ENCODE measurements at places on chromosomes 12 and 14.

DNA sequence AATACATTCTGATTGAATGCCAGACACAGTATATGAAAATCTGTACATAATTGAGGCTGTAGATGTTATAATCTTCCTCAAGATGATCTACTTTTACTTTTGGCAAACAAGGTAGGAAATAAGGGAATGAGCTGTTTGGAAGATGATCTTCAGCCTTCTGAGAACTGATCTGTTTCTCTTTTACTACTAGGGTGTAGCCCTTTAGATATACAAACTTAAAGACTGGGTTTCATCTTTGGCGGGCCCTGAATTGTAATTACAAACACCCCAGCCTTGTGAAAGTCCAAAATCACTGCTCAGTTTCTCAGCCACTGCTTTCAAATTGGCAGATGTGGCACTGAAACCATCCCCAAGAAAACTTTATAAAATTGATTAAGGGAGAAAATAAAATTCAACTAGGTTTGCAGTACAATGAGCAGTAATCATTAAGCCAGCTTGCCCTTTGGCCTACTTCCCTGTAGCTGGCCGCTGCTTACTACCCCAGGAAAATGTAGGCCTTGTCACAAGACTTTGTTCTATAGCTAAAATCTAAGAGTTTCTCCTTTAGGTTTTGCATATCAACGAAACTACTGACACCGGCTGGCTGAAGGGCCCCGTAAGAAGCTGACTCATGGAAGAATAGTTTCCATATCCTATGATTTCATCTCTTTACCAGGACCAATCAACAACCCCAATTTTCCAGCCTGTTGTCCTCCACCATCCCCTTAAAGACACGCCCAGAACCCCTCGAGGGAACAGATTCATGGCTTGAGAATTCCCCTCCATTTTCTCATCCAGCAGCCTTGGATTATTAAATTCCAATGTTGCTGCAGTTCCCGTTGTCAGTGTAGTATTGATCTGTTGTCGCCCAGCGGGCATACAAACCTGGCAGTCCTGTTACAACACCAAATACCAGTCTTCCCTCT lies 210.8 kb downstream of the PCNX1 start:
- no peak for DNase-seq

DNA sequence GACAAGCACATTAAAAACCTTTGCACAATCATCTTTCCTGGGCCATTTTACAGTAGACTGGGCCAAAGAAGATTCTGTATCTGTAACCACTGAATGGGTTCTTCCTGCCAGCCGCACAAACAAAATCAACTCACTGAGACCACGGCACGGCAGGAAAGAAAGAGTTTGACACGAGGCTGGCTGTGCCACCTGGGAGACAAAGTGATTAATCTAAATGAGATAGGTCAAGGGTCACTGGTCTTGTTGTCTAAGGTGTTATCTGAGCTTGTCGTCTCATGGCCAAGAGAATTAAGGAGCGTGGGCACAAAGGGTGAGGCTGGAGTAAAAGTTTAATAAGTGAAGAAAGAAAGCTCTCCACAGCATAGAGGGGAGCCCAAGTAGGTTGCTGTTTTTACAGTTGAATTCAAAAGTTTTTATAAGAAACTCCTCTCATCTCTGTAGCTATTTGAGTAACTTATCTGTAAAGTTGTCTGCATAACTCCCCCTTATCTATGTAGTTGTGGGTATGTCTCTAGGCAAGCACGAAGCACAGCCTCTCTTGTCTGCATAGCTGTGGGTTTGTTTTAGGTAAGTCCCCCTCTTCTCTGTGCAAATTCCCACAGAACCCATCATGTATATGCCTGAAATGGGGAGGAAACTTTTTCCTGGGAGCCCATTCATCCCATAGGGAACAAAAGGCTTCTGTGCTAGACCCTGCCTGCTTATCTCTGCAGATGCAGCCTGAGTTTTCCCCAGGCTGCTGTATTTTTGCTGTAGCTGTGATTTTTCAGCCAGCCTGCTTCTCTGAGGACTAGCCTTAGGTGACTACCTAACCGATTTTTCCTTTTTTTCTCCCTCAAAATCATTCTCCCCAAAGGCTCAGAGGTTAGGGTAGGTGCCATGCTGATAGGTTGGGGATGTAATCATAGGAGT lies 1314.6 kb upstream of the TMEM132C start:
- DNase-seq: no peak

- DNase-seq: peak; percentile 27
These were observed 172.2 kb downstream of the SNAPC1 start for GRCh38 chr14:61934385-61934784.

DNA sequence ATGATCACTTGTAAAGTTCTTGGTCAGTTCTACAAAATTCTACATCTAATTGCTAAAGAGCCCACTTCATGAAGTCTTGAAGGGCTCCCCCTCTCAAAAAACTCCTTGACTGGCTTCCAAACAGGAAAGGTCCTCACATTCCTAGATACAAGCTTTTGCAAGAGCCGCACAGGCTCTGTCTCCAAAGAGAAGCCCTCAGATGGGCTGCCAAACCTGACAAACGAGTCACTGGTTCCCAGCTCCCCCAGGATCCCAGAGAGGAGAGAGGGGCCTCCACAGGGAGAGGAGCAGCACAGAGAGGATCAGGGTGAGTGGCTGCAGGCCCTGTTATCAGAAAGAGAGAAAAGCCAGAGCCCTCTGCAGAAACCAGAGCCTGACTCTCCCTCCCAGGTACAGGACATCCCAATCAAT lies 5.8 kb downstream of the NID2 start:
- no peak for DNase-seq

- DNase-seq: no peak
These were observed 7.6 kb upstream of the KRT80 start for GRCh38 chr12:52199294-52199919.

DNA sequence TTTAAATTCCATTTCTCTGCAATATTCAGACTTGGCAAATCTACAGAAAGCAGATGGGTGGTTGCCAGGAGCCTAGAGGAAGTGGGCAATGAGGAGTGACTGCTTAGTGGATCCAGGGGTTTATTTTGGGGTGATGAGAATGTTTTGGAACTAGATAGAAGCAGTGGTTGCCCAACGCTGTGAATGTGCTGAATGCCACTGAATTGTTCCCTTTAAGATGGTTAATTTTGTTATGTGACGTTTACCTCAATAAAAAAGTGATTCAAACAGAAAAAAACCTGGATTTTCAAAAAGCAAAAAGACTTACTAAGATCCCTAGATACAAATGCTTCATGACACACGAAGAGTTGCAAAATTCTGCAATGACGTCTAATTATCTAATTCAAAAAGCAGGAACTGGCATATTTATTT lies 34.2 kb downstream of the DAO start:
- DNase-seq: no peak

- DNase-seq: no peak
These were observed 127.6 kb upstream of the DAAM1 start for GRCh38 chr14:59060841-59061240.

DNA sequence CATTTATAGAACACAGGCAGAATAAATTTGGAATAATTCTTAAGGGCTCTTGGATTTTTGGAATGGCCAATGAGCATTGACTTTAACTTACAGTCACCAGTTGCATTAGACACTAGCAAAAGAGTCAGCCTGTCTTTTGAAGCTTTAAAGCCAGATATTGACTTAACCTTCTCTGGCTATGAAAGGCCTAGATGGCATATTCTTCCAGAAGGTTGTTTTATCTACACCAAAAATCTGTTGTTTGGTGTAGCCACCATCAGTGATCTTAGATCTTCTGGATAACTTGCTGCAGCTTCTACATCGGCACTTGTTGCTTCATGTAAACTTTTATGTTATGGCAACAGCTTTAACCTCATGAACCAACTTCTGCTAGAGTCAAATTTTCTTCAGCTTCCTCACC lies 10.4 kb downstream of the PCNX1 start:
- DNase-seq: no peak

- DNase-seq: no peak
These were observed 10.5 kb downstream of the ERC1 start for GRCh38 chr12:1001507-1001906.

DNA sequence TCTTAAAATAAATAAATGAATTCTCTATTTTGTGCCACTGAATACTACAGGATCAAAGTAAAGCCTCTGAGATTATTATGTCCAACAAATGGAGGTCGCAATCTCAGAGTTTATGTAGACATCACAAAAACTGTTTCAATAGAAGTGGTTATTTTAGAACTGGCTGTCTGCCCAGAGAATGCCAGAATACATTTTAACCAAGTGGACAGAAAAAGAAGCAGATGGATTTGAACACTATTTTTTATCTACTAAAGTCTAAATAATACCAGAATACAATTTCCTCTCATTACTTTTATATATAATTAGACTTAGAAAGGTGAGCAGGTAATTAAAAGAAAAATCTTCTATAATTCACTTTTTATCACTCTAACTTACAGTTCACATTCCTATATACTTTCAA lies 118.3 kb downstream of the MED13L start:
- DNase-seq: no peak

DNA sequence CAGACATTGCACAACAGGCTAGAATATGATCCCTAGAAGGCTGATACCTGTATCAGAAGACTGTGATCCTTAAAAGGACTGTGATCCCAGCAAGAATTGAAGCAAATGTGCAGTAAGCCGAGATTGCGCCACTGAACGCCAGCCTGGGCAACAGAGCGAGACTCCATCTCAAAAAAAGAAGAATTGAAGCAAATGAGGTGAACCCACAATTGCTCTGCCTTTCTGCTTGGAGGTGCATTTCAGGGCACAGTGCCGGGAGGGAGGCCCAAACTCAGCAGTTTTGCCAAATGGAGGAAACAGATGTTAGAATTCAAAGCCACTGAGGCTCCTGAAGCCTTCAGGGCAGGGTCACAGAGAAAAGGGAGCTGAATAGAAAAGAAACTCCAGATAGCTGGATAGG lies 61.1 kb upstream of the COCH start:
- DNase-seq: no peak

DNA sequence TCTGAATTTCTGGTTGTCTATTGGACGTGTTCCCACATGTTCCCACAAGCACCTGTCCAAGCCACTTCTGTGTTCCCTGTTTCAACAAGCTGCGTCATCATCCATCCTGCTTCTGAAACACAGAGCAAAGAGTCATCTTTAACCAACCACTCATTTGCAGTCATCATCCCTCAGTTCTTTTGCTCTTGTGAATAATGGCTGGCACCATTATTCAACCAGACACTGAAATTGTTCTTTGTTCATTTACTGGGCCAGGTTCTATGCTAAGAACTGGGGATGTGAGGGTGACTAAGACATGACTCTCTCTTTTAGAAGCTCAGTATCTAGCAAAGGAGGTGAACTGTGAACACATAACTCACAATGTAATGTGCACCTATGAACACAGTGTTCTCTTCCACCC lies 40.7 kb upstream of the ANO4 start:
- no peak for DNase-seq

- DNase-seq: no peak
These were observed 256.2 kb downstream of the TMEM117 start for GRCh38 chr12:44091948-44092606.

- no peak for DNase-seq
These were observed 61.7 kb downstream of the PPM1H start for GRCh38 chr12:62873116-62873825.

DNA sequence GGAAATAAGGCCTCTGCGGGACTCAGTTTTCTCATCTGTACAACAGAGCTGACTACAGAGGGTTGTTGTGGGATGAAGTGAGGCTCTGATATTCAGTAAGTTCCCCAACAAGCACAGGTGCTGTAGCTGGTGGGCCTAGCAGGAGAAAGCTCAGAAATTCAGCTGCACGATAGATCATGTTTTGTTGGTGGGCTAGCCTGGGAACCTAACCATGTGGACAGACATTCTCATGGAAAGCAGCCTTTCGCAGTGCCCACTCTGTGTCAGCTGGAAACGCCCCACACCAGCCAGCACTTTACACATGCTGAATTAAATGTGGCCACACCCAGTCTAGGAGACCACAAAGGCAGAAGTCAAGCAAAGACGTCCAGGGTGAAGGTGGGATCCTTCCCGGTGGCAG lies 16.1 kb downstream of the PITPNM2 start:
- DNase-seq: no peak

- no peak for DNase-seq
These were observed 130.8 kb downstream of the PHLDA1 start for GRCh38 chr12:75900781-75901254.

DNA sequence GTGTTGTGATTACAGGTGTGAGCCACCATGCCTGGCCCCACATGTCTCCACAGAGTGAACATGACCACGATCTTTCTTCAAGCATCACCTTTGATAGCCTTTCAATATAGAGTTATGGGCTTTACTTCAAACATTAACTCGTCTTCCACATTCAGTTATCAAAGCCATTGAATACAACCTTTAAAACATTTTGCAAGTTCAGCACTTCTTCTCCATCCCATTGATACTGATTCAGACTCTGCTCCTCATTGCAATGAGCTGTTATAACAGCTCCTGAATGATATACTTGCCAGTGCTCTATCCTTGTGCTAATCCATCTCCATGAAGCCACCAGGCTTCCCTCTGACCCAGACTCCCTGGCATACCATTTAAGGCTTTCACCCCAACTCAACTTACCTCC lies 223.5 kb upstream of the EEA1 start:
- DNase-seq: no peak

DNA sequence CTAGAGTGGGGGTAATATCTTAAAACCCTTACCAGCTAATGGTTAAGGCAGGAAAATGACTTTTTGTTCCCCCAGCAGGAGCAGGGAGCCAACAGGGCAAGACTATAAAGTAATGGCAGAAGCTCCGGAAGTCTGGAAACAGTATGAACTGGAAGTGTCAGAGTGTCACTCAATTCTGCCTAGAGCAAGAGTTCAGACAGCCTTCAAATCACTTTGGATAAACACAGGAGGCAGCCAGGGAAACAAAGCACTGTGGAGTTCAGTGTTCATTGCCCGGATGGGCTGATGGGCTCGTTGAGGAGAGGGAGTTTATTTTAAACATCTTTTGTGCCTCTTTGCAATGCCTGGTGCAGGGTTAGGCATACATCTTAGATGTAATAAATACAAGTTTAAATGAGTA lies 16.5 kb upstream of the DYRK2 start:
- no peak for DNase-seq

DNA sequence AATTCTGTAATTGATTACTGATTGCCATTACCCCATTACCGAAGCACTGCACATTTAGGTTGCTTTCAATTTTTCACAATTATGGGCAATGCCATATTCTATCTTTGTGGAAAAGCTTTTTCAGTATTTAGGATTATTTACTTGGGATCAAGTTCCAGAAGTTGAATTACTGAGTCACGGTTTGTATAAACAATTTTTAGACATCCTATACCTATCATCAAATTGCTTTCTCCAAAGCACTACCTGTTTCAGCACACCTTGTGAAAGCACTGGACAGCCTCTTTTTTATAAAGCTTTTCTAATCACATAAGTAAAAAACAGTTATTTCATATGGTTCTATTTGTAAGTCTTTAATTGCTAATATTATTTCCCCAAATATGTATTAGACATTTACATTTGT lies 221.5 kb upstream of the CAND1 start:
- DNase-seq: no peak

GRCh38 chr12:29510591-29511185 lies 13.2 kb upstream of the OVCH1 start:
- DNase-seq: no peak

- DNase-seq: no peak
These were observed 98.2 kb upstream of the GSC start for GRCh38 chr14:94867946-94868771.
